ENCODE measurements at places on chromosomes 5 and 9.
A peak's percentile ranks its signal among the peaks of the same experiment; 100 is the strongest.

DNA sequence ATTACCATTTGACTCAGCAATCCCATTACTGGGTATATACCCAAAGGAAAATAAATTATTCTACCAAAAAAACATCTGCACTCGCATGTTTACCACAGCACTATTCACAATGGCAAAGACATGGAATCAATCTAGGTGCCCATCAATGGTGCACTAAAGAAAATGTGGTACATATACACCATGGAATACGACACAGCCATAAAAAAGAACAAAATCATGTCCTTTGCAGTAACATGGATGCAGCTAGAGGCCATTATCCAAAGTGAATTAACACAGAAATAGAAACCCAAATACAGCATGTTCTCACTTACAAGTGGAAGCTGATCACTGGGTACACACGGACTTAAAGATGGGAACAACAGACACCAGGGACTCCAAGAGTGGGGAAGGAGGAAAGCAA lies 2.1 kb downstream of the CDC23 start:
- no peak for DNase-seq

- DNase-seq: no peak
These were observed 3.8 kb downstream of the TMEM8B start for GRCh38 chr9:35832814-35833213.

- no peak for DNase-seq
These were observed 83.0 kb downstream of the ISL1 start for GRCh38 chr5:51466214-51466613.

- no peak for DNase-seq
These were observed 256.7 kb downstream of the IRX1 start for GRCh38 chr5:3852161-3852916.

DNA sequence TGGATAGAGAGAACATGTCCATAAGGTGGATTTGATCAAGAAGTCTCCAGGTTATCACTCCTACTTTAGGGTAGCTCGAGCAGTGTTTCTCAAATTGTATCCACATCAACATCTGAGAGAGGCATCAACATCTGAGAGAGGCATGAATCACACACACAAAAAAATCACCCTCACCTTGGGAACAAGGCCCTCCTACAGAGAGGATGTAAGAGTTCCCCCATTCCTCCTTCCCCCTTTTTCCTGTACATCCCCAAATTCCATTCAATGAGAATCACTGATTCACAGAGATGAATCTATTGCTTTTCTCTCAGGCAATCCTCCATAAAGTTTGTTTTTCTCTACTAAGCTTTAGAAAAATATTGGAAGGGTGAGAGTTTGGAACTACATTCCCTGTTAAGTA lies 233.4 kb upstream of the CDH6 start:
- no peak for DNase-seq

DNA sequence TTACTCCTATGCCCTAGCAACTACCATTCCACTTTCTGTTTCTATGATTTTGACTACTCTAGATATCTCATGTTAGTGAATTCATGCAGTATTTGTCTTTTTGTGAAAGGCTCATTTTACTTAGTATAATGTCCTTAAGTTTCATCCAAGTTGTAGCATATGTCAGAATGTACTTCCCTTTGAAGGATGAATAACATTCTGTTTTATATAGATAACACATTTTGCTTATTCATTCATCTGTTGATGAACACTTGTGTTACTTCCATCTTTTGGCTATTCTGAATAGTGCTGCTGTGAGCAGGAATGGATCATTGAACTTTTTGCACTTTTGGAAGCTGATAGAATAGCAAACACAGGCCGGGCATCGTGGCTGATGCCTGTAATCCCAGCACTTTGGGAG lies 140.2 kb upstream of the MYO10 start:
- DNase-seq: no peak

DNA sequence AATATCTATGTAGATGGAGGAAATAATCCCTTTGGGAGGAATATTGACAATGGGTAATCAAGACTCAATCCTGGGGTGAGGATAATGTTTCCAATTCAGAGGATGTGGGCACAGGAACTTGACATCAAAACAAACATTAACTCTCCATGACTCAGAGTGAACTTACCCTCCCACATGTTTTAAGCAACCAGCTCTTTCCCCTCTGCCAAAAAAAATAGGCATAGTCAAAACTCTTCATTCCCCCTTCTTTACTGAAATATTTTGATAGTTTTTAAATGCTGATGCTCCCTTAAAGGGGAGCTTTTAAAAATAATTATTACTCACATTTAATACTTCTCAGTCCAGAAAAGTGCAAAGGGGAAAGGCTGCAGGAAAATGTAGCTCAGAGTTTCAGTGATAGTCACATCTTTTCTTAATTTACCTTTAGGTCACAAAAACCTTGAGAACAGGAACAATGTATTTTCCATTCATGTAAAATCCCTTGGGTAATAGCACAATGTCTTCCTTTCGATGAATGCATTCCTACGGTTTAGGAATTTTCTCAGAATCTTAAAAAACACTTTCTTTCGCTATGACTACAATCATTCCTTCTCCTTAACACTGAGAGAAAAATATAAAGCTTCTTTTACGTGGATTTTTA lies 298.4 kb upstream of the GRAMD2B start:
- DNase-seq: peak; percentile 62

- no peak for DNase-seq
These were observed 1.5 kb downstream of the LRRTM2 start for GRCh38 chr5:138873466-138874221.

DNA sequence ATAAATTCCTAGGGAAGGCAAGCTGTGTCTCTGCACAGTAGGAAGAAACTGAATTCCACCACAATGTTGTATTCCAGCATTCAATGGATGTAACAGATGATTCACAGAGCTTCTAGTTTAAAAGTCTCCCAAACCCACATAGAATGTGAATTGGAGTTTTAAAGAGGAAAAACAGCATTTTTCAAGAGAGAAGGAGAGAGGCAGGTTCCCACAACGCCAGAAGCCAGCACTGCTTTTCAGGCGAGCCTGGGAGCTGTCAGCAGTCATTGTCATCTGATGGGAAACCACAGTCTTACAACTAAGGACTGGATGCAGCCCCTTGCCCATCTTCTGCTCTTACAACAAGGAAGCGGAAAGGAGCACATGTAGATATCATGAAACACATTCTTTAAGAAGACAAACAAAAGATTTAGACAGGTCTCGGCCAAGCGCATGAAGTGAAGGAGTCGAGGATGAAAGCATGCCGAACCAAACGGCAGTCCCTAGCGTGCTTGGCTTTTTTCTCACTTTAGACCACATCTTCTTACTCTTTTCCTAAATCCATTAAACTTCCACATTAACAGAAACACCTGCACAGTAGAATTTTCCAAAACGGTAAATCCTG lies 638 bp downstream of the DIRAS2 start:
- no peak for DNase-seq

DNA sequence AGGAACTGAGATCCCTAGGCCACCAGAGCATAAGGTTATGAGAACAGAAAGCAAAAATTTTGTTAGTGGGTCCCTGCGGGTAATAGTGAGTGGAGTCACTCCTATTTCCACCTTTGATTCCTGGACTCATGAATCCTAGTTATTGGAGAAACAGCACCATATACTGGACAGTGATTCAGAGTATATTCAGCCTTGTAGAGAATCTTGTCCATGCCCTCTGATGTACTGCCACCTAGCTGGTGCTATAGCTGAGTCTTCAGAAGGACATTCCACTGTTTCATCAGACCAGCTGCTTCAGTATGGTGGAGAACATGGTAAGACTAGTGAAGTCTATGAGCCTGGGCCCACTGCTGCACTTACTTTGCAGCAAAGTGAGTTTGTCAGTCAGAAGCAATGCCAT lies 25.0 kb upstream of the ITGA2 start:
- DNase-seq: no peak

GRCh38 chr9:89999534-90000370 lies 394.9 kb downstream of the GADD45G start:
- peak; percentile 57 for DNase-seq

GRCh38 chr5:153096381-153096780 lies 394.1 kb upstream of the GRIA1 start:
- no peak for DNase-seq

DNA sequence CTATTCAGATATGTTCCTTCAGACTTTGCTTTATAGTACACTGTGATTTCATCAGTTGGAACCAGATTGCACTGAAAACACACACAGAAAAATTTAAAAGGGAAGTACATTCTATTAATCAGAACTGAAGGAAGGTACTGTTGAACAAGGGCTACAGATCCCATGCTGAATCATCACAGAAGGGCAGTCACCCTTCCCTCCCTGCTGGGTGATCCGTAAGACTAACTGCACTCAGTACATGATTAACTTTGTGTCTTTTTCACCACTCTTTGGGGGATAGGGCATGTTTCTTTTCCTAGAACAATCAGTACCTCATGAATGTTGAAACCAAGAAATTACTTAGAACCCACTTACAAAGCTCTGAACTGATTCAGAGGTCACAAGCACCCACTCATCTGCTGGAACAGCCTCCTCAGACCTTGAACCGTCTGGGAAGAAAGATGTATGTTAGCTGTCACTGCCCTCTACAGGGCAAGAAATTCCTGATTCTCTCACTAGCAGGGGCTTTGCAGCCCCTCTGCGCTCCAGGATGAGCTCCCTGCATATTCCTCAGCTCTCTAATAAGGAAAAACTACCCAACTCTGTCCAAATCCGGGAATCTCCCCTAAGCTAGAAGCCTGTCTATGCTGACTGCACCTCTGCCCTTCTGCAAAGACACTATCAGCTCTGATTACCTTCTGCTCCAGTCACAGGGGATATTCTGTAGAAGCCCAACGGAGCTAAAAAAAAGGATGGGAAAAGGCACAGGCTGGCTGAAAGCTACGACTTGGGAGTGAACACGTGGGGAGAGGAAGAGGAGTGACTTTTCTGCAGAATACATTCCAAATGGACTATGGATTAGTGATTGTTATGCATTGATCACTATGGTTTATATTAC lies 51.0 kb downstream of the IARS1 start:
- DNase-seq: peak; percentile 46

DNA sequence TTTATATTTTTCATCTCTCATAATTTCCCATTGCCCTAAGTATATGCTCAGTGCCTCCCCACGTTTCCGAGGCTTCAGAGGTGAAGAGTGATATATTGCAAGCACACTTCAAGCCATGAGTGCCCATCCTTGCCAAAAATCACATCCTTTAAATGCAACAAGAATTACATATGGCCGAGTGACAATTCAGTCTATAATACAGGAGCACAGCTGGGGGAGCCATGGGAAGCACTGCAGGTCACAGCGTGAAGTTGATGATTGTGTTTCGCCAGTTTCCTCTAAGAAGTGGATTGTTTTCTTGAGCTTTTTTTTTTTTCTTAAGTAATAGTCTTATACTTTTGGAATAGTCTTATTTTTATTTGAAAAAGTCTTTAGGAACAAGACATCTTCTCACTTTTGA lies 61.1 kb downstream of the MTRR start:
- no peak for DNase-seq

DNA sequence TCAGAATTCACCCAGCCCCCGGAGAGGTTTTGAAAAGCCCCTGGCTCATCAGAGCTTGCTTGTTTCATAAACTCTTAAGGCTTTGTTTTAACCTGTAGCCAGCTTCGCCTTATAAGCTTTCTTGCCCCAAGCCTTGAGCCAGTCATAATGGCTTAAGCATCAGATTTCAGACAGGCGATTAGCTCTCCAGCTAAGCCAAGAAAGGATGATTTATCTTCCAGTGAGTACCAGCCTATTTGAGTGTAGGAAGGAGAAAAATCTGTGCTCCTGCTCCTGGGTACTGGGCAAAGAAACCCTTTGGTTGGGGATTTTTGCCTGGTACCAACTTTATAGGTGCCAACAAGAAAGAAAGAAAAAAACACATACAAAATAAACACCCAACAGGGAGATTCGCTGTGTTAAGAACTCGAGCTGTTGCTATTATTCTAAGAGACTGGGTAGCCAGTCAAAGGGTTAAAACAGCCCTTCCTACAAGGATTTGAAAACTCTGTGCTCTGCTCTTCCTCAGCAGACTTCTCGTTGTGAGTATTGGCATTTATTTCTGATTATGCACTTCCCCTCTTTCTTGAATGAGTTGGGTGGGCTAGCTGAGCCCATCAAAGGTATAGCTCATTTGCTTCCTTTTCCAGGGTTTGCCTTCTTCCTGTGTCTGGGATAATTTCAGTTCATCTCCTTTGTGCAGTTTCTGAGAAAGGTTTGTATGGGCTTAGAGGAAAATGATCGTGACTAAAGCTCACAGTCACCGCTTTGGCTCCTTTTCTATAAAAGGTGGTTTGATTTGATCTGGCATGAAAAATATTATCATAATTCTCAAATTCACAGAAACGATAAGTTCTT lies 157.2 kb upstream of the DMRT1 start:
- DNase-seq: peak; percentile 85

- peak; percentile 81 for DNase-seq
These were observed 47.7 kb downstream of the LHFPL2 start for GRCh38 chr5:78600687-78601414.

GRCh38 chr9:77697238-77697984 lies 49.3 kb upstream of the GNA14 start:
- no peak for DNase-seq

GRCh38 chr5:142213077-142213476 lies 104.5 kb downstream of the NDFIP1 start:
- DNase-seq: no peak

DNA sequence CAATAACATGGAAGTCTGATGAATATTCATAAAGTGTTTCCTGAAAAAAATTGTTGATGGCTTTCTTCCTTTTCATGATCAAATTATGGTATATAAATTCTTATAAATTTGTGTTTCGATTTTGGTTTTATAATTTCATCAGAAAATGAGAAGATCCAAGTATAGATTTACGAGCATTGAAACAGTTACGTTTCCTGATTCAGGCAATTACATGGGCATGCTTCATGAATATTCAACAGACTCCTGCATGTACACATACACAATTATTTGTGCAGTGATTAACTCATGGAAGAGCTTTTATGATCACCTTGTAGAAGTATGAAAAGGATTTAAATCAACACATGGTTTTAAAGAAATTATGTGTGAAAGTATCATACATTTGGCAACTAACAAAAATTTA lies 136.7 kb downstream of the MPDZ start:
- DNase-seq: no peak
